ENCODE measurements at places on chromosomes 3 and 15. TPM values are rescaled to one million over a fixed set of nuclear protein-coding genes. Genes with fewer than 3 reads are reported as not detected.

Gene SLC51A
- total RNA-seq, result not detected

DNA sequence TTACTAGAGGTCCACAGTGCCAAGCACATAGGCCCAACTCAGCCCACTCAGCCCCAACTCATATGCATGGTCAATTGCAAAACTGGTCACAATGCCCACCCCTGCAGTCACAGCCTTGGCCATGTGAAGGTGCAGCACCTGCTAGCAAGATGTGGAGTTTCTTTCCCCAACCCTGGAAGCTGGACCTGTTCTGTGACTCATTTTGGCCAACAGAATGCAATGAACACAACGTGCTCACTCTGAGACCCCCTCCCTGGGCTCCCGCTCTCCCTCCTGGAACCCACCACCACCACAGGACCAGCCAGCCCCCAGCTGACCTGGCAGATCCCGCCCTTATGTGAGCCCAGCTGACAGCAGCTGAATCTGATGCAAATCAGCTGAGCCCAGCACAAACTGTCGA lies 34.4 kb downstream of the ALDH1L1 start:
- DNase-seq, result no peak

Gene LMAN1L
- total RNA-seq, result not detected

DNA sequence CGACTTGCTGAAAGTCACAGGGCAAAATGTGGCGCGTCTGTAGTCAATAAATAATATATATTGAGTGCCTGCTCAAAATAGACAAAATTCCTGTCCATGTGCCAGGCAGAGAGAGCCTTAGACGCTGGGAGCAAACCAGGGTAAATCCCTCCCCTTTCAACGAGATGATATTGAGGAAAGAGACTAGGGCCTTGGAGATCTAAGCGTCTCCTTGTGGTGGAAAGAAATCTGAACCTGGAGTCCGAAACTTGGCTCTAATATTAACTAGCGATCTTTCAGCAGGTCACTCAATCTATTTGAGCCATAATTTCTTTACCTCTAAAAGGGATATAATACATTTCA lies 348 bp upstream of the DPP8 start:
- no peak for DNase-seq

Gene TSEN2
- total RNA-seq, result 39.5 TPM

DNA sequence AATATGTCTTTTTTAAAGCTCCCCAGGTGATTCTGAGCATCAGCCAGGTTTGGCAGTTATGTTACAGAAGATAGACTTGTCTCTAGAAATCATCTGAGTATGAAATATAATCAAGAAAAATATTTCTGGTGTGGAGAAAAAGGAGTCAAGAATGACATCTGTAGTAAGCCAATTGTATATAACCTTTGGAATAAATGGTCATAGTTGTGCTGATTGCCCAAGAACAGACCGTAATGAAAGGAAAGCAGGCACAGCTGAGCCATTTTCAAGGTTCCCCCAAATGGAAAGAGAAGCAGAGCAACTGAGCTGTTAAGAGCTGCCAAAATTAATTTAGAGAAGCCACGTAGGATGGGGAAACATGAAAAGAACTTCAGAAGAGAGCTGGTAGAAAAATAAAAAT lies 26.6 kb downstream of the GOLM2 start:
- DNase-seq, result no peak

Measured in frontal cortex (tissue), 4 donors.